ENCODE measurements at places on chromosomes 5 and 9. TPM values are rescaled to one million over a fixed set of nuclear protein-coding genes. Genes with fewer than 3 reads are reported as not detected.

Gene NMUR2
- not detected for total RNA-seq

- no peak for DNase-seq
Measured at GRCh38 chr5:119614838-119615237, 14.5 kb upstream of the FAM170A start.

- peak; percentile 2 for DNase-seq
Measured at GRCh38 chr9:110464321-110464720, 115.2 kb downstream of the SVEP1 start.

- no peak for DNase-seq
Measured at GRCh38 chr9:33651125-33651524, 127.1 kb downstream of the ANKRD18B start.

- no peak for DNase-seq
Measured at GRCh38 chr5:57716661-57717060, 234.1 kb upstream of the ACTBL2 start.

Gene CD14
- 0.52 TPM for total RNA-seq

DNA sequence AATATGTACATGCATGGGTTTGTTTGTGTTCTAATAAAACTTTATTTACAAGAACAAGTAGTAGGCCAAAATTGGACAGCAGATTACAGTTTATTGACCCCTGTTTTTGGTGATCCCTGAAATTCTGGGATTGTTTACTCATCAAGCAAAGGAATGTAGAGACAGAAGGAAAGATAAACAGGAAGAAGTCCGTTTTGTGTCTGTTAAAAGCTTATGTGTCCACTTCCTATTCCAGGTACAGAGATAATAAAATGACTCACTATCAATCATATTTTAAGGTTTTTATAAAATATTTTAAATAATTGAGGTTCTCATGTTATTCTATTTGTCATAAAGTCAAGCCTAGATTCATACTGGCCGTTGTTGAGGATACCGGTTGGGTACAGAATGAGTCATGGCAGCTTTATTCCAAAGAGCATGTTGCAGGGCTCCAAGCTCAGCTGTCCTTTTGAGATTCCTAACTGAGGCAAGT is 214.9 kb upstream of the DAB2 start:
- DNase-seq: no peak

Gene PIP5KL1
- total RNA-seq: 4.4 TPM

Gene WDR5
- total RNA-seq: 44.6 TPM

DNA sequence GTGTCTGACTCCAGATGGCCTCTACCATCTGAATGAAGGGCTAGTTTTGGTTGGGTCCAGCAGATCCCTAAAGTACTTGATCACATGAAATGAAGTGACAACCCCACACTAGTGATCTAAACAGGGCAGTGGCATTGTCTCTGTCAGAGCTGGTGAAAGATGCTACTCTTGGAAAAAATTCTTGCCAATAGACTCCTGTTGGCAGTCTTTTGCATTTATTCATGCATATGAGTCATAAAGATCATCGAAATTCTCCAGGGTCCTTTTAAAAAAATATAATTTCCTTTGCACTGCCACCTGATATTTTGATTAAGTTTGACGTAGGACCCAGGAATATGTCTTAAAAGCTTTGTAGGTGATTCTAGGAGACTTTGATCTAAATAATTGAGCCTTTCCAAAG is 135.1 kb upstream of the ELL2 start:
- no peak for DNase-seq

Gene CBY3
- total RNA-seq: not detected

DNA sequence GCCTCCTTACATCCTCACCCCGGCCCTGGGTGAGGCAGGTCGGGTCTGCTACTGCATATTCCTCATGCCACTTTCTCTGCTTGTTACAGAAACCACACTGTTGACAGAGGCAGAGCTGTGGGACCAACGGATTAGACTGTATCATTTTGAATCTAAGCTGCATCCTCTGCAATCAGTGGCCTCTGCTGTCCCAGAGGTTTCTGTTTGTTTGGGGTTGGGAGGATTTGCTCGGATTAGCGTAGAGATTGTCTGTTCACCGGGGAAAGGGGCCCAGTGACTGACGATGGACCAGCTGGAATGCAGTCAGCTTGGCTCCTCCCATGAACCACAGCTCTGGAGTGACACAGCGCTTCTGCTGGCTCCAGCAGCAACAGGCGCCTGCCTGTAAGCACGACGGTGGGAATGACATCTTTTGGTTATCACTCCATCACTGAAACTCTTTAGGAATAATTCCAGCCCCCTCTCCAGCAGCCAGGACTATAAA is 37.3 kb upstream of the ADRA1B start:
- DNase-seq: no peak

GRCh38 chr9:12737871-12738270 is 36.9 kb upstream of the LURAP1L start:
- no peak for DNase-seq

DNA sequence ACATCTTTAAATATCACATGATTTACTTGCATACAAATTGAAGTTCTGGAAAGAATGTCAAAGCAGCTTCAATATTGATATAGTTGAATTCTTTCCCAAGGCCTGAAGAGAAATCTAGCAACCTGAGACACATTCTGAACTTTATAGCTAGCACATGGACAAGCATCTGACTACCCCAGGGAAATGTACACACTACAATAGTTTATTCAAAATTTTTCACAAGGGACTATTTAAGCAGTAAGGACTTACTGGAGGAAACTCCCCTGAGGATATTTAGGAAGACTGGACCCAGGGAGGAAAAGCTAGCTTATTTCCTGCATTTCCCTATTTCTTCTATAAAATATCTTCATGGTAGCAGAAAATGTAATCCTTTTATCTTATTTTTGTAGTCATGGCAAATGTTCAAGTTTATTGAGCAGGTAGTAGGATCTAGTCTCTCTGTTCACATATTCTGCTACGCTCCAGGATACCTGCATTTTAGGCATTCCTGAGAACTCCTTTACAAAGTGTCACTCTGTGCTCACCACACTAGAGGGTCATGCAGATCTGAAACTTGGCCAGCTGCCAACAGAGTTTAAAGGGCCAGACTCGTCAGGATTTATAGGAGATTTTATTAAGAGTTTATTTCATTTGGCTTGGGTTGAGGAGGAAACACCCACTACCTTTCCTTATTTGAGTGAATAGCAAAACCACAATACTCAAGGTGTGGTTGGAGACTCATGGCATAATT is 348.4 kb upstream of the FTMT start:
- peak; percentile 8 for DNase-seq

Gene MCTP1
- total RNA-seq: not detected

DNA sequence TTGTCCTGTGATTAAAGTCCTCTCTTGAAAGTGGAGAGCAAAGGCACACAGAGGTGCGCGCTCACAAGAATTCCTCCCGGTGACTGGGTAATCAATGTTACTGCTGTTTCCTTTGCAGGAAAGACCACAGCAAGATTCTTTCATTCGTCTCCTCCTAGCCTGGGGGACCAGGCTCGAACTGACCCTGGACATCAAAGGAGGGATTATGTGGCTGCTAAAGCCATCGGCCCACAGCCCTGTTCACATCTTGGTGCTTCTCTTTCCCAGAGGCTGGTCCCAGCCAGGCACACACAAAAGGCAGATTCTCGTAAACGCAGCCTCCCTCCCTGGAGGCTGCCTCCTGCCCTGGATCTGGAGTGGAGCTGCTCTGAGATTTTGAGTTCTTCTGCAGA is 230.9 kb downstream of the FANCC start:
- DNase-seq: no peak

Gene ZNF879
- total RNA-seq: 0.55 TPM

Gene HTR1A
- total RNA-seq: not detected

DNA sequence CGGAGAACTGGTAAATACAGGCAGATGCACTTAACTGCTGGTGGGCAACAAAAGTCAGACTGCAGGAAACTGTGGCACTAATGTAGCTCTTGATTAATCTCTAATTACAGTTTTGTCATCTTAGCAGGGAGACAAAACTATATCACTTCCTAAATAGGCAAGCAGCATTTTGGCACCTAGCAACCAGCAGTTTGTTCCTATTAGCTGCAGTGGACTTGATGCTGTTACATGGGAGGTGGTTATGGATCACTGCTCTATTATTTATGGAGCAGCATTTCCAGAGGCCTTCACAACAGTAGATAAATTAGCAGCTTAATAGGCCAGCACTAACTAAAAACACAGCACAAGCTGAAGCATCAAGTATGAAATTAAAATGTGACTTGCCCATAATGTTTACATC is 518.3 kb upstream of the ITGA1 start:
- DNase-seq: no peak

DNA sequence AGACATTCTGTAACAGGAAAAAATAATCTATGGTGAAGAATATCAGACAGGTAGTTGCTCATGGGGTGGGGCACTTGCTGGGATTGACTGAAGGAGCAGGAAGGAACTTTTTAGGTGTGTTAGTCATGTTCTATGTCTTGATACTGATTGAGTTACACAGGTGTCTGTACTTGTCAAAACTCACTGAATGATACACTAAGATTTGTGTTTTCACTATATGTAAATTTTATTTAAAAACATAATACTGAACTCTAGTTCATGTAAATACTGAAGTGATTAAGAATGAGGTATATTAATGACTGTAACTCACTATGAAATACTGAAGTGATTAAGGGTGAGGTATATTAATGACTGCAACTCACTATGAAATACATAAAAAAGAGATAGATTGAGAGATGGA is 28.5 kb downstream of the IL6ST start:
- no peak for DNase-seq

- DNase-seq: no peak
Measured at GRCh38 chr5:5711112-5711511, 288.6 kb downstream of the ICE1 start.

- DNase-seq: no peak
Measured at GRCh38 chr5:132378580-132378979, 9.1 kb downstream of the SLC22A5 start.

Gene CTNNA1
- 39.0 TPM for total RNA-seq

DNA sequence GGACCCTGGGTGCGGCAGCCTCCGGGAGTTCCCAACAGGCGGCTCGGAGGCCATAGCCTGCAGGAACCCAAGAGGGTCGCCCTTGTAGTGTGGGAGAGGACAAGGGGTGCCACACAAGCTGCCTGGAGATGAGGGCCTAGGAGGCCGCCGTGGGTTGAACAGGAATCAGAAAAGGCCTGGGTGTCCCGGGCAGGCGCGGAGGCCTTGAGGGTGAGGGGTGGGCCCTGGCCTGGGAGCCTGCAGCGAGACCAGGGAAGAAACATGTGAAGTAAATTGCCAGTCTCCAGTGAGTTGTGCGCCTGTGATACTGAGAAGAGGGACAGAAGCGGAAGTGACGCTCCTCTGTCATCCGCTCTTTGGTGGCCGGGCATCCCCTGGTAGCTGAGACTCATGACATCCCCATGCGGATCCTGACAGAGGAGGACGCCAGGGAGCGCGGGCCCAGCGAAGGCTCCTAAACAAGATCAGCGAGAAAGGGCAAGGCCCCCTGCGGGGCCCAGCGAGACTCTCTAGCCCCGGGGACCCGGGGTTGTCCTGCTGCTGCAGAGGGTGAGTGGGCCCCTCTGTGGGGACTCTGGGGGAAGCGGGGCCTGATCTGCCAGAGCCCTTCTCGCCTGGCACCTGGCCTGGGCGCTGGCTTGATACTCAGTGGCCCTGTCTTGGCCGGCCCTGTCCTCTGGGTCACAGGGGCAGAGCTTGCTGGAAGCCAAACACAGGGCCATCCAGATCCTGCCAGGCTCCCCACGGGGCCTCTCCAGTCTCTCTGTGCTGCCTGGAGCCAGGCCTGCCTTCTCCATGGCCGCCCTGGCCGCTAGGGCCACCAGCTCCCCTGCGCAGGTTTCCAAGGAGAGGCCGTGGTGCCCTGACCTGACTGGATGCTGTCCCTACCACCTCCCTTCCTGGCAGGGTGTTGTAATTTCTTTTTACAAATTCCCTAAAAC is 788.4 kb downstream of the TLE4 start:
- DNase-seq: no peak

- peak; percentile 40 for DNase-seq
Measured at GRCh38 chr5:143431789-143432188, 28.3 kb upstream of the NR3C1 start.

Gene AK3
- total RNA-seq: 50.1 TPM

Gene TPM2
- 3.8 TPM for total RNA-seq

DNA sequence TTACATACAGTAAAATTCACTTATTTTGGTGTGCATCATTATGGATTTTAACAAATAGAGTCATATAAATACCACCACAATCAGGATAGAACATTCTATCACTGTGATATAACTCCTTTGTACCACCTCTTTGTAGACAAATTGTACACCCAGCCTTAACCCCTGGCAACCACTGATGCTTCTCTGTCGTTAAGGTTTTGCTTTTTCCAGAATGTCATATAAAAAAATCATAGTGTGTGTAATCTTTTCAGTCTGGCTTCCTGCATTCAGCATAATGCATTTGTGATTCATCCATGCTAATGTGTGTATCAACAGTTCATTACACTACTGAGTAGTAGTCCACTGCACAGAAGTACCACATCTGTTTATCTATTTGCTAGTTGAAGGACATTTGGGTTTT is 81.2 kb downstream of the ARSB start:
- no peak for DNase-seq

- no peak for DNase-seq
Measured at GRCh38 chr5:125609011-125609410, 814.2 kb upstream of the GRAMD2B start.

Gene FEM1C
- 9.0 TPM for total RNA-seq

- DNase-seq: peak; percentile 82
Measured at GRCh38 chr5:134902071-134902801, 2.7 kb upstream of the PCBD2 start.

GRCh38 chr5:170494041-170494440 is 9.8 kb upstream of the KCNIP1 start:
- DNase-seq: no peak

DNA sequence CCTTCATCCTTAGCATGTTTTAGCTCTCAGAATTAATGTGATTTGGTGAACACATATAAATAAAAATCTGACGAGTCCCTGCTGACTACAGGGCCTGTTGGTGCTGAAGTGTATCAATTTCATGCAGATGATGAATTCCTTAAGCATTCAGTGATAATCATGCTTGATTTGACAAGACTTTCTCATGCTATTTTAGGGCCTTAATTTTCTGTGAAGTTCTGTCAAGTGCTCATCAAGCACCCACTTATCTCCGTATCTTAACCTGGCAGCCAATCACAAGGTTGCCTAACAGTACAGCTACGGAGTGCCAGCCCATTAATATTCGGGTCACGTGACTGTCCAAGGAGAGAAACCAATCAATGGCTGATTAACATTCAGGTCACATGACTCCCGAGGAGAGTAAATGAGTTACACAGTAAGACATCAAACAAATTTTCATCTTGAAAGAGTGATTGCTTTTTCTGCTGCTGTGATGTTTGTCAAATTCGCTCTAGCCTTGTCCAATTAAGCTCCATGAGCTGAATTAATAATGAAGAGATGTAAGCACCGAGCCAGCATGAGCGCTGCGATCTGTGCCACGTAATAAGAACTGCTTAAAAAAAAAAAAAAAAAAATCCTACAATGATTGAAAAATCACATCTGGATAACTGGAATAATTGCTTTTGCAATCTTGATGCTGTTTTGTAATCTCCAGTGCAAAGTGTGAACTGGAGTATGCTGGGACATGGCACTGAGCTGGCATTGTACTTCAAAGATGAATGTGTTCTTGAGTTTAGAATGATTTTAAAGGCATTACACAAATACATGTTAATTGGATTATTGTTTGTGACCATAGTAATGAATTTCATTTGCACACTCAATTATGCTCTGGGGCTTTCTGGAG is 104.3 kb upstream of the SPATA31D4 start:
- DNase-seq: no peak

Gene BTNL8
- total RNA-seq: not detected

Measured in OCI-LY7 (cell line).